CD14-positive monocyte (primary cell): ENCODE measurements at places on chromosomes 4 and X.

DNA sequence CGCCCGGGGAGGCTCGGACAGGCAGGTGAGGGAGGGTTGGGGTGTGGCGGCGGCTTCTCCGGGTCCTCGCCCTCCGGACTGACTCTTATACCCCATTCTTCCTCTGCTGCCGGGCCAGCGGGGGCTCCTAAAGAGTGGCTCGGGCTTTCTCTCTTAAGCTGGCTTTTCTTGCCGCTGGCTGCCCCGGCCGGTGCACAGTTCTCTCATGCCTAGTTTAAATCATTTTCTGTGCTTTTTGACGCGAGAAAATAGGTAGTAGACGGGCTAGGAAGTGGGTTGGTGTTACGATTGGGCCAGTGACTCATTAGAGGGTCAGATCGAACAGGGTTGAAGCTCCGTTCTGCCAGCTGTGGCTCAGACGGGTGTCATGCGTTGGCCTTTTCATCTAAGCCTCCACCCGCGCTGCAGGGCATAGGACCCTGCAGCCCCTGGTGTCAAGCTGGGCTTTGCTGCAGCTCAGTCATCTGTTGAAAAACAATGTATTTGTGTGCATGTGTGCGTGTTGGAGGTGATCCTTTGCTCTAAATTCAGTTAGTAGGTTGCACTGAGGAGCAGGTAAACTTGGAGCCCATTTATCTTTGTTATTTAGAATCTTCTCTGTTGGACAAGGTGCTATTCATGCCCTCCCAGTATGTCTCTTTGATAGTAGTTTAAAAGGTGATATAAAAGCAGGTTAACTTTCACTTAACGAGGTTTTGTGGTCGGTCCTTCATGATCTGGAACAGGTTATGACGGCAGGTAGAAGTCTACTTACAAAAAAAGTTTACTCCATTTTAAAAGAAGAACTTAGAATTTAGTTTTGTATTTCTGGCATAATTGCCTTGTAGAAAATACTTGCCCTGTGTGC is 802 bp downstream of the BMP2K start:
- DNase-seq, result peak; percentile 81

- DNase-seq, result no peak
Observed at GRCh38 chr4:16817286-16817685, 81.2 kb downstream of the LDB2 start.

GRCh38 chr4:145154573-145154972 is 25.8 kb downstream of the OTUD4 start:
- no peak for DNase-seq

GRCh38 chr4:78779280-78779679 is 3.1 kb downstream of the BMP2K start:
- DNase-seq, result no peak

- no peak for DNase-seq
Observed at GRCh38 chr4:3877236-3877635, 111.1 kb downstream of the ADRA2C start.

DNA sequence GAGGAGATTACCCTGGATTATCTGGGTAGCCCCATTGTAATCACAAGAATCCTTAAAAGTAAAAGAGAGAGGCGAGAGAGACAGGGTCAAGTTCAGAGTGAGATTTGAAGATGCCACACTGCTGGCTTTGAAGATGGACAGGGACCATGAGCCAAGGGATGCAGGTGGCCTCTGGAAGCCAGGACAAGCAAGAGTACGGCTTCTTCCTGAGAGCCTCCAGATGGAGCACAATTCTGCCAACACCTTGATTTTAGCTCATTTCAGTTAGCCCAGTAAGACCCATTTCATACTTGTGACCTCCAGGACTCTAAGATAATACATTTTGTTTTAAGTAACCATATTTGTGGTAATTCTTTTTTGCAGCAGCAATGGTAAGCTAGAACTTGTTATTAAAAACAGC is 120.3 kb downstream of the GPM6A start:
- no peak for DNase-seq

- DNase-seq, result peak; percentile 21
Observed at GRCh38 chr4:123485601-123486000, 89.0 kb downstream of the SPRY1 start.

DNA sequence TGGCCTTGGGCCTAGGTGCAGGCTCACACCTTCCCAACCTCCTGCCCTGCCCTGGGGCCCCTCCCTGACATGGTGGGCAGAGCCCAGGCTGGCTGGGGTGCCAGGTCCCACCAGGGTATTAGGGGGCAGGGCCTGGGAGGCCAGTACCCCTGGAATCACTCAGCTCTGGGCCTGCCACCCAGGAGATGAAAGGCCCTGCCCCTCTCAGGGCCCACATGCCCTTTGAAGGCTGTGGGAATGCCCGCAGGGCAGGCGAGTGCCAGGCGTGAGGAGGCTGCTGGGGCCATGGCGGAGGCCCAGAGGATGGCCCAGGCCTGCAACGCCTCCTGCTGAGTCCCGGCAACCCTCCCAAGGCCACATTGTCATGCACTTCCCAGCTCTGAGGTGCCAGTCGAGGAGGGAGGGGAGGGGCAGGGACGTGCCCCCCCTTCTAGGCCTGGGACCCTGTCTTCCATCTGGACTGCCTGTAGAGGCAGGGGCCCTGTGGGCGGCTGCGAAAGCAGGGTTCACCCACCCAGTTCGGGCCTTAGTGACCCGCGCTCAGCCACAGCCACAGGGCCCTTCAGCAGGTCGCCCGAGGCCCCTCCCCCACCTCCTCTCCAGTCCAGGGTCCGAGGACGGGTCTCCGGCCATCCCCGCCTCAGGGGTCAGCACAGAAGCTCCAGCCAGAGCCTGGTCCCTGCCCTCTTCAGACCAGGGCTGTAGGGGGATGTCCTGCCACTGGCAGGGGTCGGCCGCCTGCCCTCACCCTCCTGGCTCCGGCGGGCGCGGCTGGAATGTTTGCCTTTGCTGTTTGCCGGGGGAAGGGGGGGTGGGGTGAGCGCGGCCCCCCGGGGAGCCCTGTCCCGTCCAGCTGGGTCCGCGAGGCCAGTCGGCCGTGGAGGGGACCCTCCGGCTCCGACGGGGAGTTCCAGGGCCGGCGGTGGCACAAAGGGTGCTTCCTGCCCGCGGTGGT is 26.7 kb upstream of the FGFR3 start:
- no peak for DNase-seq

DNA sequence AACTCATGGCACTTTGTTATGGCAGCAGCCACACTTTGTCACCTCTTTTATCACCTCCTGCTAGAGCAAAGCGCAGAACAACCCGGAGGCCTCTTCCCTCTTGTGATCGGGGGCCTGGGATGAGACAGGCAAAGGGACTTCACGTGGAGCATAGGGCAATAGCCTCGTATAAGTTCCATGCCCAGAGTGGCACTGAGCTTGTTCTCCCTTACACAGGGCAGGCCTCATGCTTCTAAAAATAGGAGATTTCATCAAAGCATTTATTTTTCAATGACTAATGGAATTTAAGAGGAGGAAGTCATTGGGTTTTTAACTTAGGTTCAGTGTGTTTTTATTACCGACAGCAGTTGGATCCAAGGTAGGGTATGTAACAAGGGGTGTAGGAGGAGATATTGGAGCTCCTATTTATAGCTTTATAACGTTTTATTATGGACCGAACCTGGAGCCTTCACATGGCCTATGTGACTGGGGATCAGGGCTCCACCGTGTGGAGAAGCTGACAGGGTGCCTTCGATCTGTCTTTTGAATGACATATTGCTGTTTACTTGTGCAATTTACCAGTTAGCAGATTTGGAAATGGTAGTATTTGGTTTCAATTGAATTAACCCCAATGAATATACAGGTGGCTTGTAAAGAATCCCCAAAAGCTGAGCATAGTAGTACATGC is 93.8 kb downstream of the SLC2A9 start:
- DNase-seq, result no peak

DNA sequence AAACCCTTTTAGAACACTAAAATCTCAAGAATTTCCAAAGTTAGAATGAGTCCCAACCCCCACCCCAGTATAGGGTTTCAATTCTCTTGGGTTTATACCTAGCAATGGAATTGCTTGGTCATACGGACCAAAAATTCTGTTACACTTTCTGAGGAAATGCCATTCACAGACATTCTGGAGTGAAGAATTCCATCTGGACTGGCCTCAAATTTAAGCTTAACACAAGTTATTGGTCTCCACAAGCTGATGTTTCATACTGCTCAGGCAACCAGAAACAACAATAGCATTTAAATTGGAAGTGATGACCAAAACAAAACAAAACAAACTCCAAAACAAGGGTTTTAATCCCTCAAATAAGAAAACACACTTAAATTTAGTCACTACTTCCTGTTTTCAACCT is 51.1 kb downstream of the GPC4 start:
- no peak for DNase-seq

GRCh38 chrX:49002091-49002935 is at the start of gene GRIPAP1:
TSS of gene GRIPAP1 (minus strand) at chrX:49002264. CDS start at chrX:49002229, 35 bp downstream.
- DNase-seq, result peak; percentile 95

GRCh38 chr4:90419124-90419711 is 292.0 kb downstream of the CCSER1 start:
- no peak for DNase-seq

DNA sequence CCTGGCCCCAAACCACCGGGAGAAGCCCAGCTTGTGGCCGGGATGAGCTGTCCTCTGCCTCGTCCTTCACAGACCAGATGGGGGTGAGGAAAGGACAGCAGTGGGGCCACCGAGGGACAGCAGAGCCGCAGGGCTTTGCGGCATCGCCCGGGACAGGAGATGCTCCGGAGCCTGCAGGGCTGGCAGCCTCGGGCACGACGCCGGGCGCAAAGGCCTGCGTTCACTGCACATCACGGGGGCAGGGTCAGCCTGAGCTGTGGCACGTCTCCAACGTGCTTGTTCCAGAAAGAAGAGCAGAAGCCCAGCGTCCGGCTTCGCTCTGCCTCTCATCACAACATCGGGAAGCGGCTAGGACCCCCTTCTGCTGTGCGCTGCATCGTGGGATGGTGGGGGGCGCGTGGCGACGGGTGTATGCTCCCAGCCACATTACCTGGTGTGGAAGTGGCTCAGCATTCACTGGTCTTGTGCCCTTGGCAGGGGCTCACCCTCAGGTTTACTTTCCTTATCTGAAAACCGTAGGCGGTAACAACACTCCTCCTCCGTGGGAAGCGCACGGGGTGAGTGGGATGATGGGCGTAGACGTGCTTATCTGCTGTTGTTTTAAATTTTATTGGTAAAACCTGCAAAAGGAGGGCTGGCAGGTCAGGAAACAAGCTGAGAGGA is 7.4 kb downstream of the TADA2B start:
- DNase-seq, result no peak

- peak; percentile 43 for DNase-seq
Observed at GRCh38 chr4:176123710-176124407, 58.2 kb downstream of the WDR17 start.

DNA sequence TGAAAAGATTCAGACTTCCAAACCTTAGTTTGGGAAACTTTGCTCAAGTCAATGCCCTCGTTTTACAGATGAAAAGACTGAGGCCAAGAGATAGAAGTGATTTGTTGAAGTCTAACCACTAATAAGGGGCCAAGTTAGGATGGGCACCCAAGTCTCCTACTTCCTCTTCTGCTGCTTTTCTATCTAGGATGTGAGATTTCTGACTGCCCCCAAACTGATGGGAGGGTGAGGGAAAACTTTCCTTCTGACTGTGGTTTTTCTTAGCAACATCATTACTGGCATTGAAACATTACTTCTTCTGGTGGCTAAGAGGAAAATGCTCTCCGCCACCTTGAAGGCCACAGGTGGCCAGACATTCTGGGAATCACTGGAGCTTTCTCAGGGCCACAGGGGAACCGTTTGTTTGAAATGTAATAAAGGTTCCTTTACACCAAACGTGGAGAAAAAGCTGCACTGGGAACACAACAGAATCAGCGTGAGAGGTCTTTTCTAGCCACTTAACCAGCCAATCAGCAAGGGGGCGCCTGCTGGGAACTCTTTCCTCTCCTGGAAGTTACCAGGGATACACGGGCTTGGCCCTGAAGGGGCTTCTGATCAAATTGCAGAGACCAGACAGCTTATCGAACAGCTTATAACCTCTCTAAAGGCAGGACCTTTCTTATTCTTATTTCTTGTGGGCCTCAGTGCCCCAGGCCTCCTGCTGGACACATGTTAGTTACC is 115.9 kb upstream of the TEX13D start:
- no peak for DNase-seq

- DNase-seq, result no peak
Observed at GRCh38 chrX:1614927-1615326, at the start of gene ASMT. TSS of gene ASMT (plus strand) at chrX:1615059. CDS start at chrX:1615200, 141 bp downstream.

DNA sequence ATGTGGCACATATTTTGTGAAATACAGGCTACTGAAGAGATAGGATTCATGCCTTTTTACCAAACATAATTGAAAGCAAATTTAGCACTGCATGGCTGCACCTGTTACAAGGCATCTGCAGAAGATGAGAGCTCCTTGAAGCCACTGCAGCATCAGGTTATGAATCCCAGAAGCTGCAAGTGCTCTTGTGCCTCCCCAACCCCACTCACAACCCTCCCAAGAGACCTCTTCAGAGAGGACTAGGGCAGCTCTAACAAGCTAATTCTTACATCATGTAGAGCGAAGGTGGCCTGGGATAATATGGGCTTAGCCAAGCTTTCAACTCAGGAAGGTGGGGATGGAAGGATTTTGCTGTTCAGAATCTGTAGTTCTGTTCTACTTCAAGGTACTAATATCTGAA is 27.2 kb downstream of the MFAP3L start:
- DNase-seq, result no peak

DNA sequence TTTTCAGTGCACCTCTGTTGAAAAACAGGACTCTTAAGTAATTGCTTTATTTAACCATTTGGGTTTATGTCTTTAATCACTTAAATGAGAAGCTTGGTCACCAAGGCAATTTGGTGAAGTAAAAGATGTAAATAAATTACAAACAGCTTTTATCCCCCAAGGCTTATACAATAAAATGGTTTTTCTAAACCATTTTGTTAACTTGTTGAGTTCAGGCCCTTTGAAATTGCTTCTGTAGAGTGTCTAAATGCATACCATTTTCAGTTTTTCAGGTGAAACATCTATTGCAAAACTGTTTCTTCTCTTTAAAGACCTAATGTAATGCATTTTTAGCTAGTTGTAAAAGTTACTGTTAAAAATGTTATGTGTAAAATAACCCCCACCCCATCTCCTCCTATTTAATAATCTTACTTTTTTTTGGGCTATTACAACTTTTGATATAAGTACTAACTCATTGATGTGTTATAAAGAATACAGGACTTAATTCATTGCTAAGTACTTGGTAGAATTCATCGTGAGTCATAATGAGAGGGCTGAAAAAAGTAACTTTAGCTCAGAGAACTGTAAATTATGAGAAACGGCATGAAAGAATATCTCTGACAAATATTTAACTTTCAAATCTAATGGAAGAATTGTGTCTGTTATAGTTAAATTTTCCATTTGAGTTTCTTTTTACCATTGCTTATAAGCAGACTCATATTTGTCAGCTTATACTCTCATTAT is 4.5 kb downstream of the RAPGEF2 start:
- no peak for DNase-seq

GRCh38 chrX:103329991-103330390 is at the start of gene TCEAL7:
TSS of gene TCEAL7 (plus strand) at chrX:103330239. CDS start at chrX:103331404, 1,165 bp downstream.
- DNase-seq, result no peak

DNA sequence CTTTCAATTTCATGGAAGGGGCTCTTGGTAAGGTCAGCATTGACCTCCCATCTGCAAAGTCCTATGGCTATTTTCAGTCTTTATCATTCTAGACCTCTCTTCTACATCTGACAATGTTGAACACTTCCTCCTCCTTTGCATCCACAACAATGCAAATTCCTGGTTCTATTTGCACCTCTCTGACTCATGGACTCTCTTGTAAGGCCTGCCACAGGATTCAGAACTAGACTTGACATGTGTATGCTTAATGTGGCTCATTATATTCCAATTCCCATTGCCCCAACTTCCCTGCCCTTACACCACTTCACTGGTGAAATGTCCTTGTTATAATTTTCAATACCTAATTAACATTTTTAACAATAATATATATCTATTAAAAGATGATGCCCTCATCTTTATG is 314.3 kb upstream of the FGF13 start:
- DNase-seq, result no peak

GRCh38 chr4:104447294-104447693 is 47.4 kb downstream of the CXXC4 start:
- DNase-seq, result no peak

- DNase-seq, result no peak
Observed at GRCh38 chr4:9811806-9812205, 30.4 kb downstream of the DRD5 start.
